ENCODE measurements at places on chromosomes 12 and 14.

GRCh38 chr14:100696008-100696407, 30.7 kb upstream of the DLK1 start:
- DNase-seq, result no peak

GRCh38 chr12:39103552-39104165, 198.3 kb upstream of the CPNE8 start:
- peak; percentile 82 for DNase-seq

DNA sequence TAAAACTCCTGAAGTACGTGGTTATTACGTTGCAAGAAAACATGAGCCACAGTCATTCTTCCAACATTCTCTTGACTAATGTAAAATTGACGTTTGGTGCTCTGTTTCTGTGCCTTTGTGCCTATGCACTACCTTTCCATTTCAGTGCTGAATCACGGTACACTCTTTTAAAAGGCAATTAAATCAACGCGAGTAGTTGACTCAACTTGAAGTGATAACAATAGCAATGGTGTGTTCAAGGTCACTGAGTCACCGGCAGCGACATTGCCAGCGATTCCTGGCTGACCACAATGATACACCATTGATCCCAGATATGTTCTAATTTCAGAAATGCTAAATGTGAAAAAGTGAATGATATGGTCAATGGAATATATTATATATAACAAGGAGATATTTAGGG, 17.8 kb downstream of the AK7 start:
- no peak for DNase-seq

DNA sequence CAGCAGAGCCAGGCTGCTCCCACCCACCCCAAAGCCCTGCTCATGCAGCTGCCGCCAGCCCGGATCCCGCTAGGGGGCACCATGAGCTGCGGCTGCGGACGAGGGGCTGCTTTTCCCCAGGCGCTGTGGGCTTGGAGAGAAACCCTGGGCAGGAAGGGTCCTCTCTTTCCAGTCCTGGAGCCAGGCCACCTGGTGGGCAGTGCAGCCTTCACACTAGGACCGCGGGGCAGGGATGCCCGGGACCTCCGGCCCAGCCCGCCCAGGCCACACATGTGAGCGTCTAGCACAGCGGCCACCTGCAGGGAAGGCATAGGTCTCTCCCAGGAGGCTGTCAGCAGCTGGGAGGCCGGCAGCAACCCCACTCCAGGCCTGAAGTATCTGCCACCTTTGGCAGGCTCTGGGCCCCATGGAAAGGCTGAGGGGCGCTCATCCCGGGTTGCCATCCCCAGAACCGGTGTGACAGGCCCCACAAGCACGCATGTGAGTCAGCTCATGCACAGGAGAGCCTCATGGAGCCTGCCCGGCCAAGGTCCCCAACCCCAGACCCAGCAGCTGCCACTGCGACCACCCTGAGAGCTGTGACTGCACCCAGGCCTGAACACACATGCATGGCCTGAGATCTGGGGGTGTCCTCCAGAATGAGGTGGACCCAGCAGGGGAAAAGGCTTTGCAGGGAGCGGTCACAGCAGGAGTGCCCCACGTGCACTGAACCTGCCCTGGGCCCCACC, 280.0 kb upstream of the RTL1 start:
- no peak for DNase-seq

- no peak for DNase-seq
Measured at GRCh38 chr12:24232531-24232930, 283.1 kb upstream of the SOX5 start.

DNA sequence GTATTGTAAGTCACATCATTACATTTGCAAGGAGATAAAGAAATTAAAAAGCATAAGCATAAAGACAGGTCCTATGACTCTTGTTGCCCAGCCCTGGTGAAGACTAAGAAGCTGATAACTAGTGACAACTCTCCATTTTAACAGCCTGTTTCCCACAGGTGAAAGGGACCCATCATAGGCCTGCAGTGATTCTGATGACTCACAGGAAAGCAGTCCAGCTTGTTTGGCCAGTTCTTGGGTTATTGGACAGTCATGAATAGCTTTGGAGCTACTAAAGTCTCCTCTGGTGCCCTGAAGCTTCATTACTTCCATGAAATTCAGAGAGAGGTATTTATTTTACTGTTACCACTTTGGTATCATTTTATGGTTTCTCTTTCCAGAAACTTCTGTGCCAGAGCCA, 55.5 kb upstream of the DYRK2 start:
- DNase-seq, result no peak

DNA sequence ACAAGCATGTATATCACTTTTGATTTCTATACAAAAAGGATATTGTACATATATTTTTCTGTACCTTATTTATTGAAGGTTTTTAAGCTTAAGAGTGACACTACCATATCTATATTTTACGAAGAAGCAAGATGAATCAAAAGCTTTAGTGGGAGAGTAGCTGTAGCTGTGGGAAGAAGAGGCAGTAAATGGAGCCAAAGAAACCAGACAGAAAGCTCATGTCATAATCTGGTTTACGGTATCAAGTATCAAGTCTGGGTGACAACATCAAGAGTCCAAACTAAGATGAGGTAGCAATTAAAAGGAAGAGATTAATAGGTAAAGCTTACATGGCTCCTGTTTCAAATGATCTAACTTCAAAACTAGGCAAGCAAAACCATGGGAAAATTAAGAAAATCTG, 54.8 kb downstream of the CEP83 start:
- no peak for DNase-seq

DNA sequence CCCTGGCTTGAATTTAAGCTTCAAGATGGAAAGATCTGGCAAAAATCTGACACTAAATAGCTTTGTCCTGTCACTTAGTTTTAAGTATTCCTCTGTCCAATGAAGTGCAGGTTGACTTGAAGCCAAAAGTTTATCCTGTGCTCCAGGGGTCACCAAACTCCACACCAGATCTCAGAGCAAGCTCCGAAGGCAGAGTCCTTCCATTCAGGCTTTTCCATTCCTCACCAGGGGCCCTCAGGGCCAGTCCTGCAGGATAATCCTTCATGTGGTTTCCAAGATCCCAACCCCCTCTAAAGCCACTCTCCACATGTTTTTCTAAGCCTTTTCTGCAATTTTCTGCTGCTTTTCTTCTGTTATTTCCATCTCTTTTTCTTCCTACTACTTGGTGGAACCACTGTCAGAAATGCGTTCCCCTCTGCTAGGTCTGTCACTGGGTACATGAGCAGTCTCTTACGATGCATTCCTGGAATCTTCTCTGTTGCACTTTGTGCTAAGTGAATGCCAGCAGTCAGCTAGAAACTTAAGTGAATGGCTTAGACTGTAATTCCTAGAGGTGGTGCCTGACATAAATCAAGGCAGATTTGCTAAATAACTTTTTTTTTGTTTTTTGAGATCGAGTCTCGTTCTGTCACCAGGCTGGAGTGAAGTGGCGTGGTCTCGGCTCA, 251.4 kb downstream of the MSRB3 start:
- no peak for DNase-seq

DNA sequence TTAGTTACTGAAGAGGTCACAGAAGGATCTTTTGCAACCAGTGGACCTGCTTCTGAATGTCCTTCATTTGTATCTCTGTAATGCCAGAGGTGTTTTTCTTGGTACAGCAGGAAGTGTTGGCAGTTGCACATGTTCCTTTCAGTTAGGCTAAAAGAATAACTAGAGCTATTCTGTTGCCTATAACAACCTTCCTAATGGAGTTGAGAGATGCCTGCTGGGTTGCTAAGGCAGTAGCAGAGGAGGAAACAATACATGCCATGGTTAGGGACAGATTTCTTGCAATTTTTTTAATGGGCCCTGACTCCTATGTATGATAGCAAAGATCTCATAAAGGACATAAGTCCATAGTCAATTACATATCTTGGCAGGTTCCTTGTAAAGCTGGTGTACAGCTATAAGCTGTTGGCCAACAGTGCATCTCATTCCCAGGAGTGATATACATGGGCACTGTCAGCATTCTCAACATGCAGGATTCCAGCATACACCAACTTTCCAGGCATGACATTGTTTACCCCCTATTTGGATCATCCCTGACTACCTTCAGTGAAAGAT, 556.6 kb downstream of the CCER1 start:
- no peak for DNase-seq

DNA sequence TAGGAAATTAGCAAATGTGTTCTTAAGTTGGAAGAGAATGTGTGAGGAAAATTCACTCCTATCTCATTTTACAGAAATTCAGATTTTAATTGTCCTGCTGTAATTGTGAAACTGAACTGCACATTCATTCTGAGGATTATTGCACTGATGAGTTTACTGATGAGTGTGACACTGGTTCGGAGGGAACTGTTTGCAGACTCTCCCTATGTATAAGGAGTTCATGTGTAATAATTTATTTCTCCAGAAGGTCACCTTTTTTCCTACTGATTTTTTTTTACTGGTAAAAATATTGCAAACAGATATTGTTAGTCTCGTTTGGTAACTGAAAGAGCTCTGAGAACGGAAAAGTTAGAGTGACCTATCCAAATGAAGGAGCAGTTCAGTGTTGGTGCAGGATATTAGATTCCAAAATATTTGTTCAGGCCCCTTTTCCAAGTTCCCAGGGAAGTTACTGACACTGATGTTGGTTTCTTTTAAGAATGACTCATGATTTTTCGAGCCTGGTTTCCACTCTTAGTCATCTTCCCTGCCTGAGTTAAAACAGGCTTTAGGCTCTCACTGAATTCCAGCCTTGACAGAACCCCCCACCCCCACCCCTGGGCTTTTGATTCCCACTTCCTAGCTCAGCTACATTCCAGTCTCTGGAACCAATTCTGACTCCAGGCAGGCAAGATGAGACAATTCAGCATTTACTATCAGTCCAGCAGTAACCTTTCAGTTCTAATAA, 18.4 kb downstream of the ANO6 start:
- DNase-seq, result peak; percentile 62

- no peak for DNase-seq
Measured at GRCh38 chr14:64605926-64606685, 56.3 kb downstream of the PPP1R36 start.

GRCh38 chr14:65565948-65566347, 153.4 kb downstream of the FUT8 start:
- no peak for DNase-seq

- DNase-seq, result peak; percentile 63
Measured at GRCh38 chr14:62126879-62127478, 364.8 kb downstream of the SNAPC1 start.

DNA sequence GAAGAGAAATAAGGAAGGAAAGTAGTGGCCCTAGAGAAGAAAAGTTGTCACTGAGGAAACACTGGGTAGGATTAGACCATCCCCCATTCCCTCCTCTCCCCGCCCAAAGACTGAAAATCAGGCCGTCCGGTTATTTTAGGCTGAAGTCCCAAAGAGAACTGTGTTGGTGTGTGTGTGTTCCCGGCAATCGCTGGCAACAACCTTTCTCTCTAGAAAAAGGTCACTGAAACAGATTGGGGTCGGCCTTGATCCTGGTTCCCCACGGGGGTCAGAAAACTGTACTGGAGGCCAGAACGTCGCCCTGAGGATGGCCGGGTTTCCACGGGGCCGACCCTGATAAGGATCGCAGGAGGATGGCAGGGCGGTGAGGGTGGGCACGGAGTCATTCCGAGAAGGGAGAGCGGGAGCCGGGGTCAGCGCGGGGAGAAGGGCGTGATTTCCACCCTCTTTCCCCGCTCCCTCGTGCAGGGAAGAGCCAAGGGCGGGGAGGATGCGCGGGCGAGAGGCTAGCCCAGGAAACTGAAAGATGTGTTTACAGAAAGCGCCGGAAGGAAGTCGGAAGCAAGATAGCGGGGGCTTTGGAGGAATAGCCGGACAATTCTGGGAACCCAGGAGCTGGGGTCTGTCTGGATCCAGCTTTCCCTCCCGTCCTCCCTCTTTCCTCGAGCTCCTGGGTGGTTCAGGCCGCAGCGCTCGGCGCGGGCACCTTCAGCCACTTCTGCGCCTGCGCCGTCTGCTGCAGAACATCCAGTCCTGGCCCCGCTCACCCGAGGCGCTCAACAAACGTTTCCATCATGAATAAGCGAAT, 25.3 kb upstream of the SPTLC2 start:
- DNase-seq, result peak; percentile 77

DNA sequence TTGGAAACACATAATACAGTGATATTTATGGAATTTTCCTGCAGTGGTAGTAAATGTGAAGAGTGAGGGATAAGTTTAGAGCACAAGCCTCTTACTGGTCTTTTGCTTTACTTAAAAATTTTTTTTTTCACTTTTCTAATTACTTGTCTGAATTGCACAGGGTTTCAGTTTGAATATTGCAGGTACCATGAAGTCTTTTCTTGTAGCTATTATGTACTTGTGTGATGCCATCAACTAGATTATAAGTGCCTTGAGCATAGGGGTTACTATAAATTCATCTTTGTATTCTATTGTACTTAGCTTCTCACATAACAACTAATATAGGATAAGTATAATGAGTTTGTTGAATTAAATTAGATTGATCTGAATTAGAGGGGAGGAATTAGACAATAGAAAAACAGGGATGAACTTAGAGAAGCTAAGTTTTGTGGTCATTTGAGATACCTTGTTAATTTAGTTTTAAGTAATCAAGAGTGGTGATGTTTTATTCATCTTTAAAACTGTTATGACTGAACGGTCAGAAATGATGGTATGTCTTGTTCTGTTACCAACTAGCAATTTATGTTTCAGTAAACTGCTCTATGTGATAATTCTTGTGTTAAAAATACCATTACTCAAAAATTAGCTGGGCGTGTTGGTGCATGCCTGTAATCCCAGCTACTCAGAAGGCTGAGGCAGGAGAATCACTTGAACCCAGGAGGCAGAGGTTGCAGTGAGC, 42.1 kb downstream of the CCDC91 start:
- DNase-seq, result no peak

DNA sequence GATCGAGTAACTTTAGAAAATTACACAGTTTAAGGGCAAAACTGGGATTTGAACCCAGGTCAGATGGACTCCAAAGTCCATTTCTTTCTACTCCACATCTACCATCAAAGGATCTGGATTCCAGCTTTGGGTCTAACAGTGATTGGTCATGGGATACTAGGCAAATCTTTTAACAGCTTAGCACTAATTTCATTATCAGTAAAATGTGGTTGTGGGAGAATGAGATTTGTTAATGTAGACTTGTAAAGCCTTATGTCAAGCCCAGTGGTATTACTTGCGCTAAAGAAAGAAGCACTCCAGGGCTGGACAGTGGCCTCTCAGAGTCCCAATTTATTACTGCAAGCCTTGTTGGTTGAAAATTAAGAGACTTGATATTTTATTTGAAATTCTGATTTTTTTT, 65.2 kb upstream of the MANSC4 start:
- DNase-seq, result no peak

DNA sequence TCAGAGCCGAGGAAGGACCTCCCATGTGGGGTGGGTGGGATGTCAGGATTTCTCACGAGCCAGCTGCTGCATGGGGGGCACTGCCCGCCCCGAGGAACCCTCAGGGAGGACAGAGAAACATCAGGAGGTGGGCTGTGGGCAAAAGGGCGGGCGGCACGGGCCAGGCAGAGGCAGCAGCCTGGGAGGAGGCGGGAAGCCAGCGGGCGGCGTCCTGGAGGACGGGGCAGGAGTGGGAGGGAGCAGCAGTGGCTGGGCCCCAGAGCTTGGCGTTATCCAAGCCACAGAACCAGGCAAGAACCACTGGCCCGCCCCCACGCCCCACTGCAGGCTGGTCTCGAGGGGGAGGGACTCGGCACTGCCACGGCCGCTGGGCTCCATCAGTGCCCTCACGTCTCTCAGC, 2.4 kb downstream of the C14orf180 start:
- no peak for DNase-seq

- no peak for DNase-seq
Measured at GRCh38 chr12:114674251-114675047, 9.5 kb downstream of the TBX3 start.

- no peak for DNase-seq
Measured at GRCh38 chr12:87303396-87304012, 725.7 kb downstream of the C12orf50 start.

Data from suppressor macrophage (primary cell).